Stimulated activated CD8-positive, alpha-beta memory T cell treated with anti-CD3 and anti-CD28 coated beads, Interleukin-4, amount 100 ng/mL, for 1 hour (primary cell): ENCODE measurements at places on chromosomes 3 and 15.

DNA sequence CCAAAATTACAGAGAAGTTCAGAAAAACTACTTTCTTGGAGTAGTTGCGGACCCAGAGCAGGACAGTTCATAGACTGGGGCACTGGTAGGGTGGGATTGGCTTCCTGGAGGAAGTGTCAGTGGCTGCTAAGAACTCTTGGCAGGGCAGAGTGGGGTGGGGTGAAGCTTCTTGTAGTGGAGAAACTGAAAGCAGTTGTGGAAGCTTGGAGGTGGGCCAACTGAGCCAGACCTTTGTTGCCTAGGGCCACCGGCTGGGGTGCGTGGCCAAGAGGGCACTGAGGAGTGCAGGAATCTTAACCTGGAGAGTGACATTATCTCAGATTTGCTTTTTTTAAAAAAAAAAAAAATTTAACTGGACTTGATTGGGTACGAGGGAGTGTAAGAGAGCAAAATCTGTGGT lies 3.1 kb downstream of the KAT2B start:
- DNase-seq = no peak

- DNase-seq = peak; percentile 55
Measured at GRCh38 chr3:38346587-38347410, at the start of gene XYLB. XYLB (plus strand) TSS chr3:38346785; CDS start chr3:38346869, 84 bp downstream.

DNA sequence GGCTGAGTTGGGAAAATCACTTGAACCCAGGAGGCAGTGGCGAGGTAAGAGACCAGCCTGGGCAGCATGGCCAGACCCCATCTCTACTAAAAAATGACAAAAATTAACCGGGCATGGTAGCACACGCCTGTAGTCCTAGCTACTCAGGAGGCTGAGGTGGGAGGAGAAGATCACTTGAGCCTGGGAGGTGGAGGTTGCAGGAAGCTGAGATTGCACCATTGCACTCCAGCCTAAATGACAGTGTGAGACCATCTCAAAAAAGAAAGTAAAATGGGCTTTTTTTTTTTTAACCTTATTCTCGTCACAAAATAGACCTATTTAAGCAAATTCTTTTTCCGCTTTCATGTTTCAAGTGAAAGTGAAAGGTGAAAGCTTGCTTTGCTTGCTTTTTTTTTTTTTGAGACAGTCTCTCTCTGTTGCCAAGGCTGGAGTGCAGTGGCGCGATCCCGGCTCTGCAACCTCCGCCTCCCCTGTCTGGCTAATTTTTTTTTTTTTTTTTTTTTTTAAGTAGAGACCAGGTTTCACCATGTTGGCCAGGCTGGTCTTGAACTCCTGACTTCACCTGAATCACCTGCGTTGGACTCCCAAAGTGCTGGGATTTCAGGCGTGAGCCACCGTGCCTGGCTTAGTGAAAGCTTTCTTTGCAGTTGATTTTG lies 3.6 kb downstream of the PDIA3 start:
- no peak for DNase-seq

GRCh38 chr15:21262851-21263425 lies 177.4 kb downstream of the POTEB3 start:
- DNase-seq = no peak

DNA sequence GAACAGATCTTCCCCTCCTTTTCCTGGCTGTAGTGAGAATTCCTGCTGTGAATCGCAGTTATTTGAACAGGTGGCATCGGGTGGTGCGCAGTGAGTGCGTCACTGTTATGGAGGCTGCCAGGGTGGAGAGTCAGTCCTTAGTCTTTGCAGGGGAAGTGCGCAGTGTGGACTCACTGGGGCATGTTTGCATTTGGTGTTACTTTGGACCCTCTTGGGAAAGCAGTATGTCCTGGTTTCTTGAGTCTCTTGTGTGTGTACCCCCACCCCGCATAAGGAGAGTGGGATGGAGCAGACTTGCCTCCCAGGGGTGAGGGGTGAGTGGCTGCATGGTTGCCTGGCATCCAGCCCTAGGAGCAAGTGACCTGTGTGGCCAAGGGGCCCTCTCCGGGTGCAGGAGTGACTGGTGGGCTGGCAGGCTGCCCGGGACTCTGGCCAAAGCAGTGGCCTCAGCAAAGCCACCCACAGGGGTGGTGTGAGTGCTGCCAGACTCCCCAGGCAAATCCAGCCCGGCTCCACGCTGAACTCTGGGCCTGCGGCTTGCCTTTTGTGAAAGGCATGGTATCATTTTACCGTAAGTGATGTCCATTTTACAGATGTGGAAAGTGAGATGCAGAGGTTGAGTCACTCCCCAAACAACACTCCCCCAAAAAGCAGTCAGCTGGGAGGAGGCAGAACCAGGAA lies 46.4 kb downstream of the DNASE1L3 start:
- no peak for DNase-seq

- DNase-seq = no peak
Measured at GRCh38 chr3:47419083-47420043, 38.5 kb downstream of the PTPN23 start.
